ENCODE measurements at places on chromosomes 12 and 14.
A peak's percentile ranks its signal among the peaks of the same experiment; 100 is the strongest.

DNA sequence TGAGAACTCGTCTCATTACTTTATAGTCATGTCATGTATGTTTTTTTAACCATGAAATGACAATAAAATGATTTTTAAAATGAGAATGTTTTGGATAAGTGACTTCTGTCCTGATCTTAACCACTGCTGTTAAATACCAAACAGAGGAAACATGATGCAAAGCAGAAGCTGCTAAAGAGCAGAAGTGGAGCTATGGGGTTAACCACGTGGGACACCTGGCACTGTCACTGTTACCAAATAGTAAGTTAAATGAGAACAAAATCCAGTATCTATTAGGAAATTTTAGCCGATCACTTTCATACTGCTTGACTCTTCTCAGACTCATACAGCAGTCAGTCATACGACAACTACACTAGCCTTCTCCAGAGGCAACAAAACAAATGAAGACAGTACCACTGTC is 82.4 kb downstream of the SCAF11 start:
- DNase-seq: no peak

- no peak for DNase-seq
These were observed 10.6 kb upstream of the DNAL1 start for GRCh38 chr14:73634011-73634833.

DNA sequence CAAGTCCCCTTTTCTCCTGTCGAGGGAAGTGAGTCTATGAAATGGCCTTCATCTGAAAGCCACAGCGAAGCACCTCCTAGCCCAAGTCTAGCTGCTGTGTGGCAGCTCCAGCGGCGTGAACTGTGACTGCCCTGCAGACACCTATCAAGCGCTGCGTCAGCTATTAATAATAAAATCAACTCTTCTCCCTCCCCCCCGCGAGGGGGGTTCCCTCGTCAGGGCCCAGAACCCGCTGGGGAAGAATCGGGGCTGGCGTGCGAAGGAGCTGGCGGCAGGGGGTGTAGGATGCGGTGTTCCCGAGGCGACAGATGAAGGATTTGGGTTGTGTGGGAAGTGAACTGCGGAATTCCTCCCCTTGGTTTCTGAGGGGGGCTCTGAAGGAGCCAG is 662 bp upstream of the ATP2A2 start:
- peak; percentile 72 for DNase-seq

DNA sequence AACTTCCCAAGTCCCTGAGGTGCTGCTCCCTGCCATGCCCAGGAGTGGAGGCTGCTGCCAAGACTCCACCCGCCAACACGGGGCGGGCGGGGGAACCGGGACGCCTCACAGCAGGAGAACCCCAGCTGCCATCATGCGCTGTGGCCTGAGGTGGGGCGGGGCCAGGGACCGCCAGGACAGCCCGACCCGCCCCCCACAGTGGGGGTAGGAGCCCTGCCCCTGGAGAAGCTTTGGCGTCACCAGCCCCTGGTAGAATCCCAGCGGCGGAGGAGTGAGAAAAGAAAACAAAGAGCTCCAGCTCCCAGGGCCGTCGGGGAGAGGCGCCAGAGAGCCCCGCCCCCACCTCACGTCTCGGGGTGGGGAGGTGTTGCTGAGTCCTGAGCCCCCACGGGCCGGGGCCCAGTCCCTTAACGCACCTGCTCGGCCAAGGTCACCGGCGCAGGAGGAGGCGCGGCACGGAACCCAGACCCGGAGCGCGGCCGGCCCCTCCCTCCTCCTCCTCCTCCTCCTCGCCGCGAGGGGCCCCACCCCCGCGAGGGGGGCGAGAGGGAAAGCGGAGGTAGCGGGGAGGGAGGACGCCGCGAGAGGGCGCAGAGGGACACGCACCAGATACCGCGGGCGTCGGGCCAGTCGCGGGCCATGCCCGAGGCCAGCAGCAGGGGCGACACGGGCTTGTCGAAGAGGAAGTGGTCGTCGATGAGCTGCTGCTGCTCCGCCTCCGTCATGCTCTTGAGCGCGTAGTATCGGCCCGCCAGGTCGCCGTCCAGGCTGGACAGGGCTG is 1.8 kb downstream of the CKB start:
- peak; percentile 79 for DNase-seq

- DNase-seq: no peak
These were observed 56.3 kb downstream of the RPH3A start for GRCh38 chr12:112847708-112848337.
